ENCODE measurements at places on chromosomes 12 and 14.

DNA sequence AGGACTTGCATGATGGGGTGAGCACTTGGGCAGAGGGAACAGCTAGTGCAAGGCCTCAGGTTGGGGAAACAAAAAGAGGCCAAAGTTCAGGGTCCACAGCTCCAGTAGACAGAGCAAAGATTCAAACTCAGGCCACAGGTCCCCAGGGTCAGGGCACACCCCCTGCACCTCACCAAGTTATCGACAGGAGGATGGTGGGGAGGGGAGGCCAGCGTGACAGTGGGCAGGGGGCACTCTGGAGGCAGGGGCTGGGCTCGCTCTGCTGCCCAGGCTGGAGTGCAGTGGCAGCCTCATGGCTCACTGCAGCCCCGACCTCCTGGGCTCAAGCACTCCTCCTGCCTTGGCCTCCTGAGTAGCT, 32.4 kb upstream of the ULK1 start:
- no peak for DNase-seq

DNA sequence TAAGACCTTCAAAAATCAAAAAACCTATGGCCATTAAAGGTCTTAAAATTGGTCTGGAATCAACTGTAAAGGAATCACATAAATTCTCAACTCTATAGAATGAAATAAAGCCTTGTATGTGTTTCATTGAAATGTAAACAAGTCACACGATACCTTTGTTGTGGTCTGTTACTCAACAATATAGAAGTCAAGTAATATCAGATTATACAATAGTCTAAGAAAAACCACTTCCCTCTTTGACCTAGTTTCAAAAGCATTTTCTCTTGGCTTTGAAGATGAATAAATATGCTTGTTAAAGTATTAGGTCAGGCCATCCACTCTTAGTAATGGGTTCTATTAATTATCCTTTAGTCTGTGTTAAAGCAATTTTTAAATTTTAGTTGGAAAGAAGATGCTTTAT, 79.8 kb upstream of the DIO2 start:
- no peak for DNase-seq

DNA sequence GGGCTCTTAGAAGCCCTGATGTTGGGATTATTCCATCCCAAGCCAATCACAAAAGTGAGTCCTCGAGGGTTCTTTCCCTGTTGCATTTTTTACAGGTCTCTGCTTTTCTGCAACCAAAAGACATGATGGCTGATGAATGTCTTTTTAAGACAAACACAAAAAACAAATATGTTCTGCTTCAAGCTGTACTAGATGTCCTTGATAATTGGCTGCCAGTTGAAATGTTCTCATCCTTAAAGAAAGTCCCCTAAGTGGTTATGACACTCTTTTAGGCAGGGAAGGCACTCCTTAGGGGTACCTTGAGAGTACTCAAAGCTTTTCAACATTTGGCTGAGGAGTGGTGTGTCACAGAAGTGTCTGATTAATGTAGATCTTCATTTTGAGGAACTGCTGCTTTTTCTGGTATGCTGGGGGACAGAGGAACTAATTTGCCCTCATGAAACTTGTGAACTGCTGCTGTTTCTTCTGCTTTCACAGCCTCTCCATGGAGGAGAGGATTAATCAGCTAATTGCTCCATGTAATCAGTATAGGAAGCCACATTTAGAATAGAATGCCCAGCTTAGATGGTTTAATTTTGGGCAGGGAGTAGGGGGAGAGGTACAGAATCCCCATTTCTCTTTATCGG, 22.8 kb upstream of the IGF1 start:
- peak; percentile 8 for DNase-seq

DNA sequence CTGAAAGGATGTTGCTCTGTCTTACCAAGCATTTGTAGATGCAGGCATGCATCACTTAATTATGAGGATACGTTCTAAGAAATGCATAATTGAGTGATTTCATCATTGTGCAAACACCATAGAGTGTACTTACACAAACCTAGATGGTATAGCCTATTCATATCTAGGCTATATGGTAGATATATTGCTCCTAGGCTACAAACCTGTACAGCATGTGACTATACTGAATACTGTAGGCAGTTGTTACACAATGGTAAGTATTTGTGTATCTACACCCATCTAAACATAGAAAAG, 75.9 kb downstream of the IFT81 start:
- no peak for DNase-seq

- no peak for DNase-seq
Measured at GRCh38 chr14:101315802-101316296, 245.4 kb upstream of the DIO3 start.

GRCh38 chr12:29700761-29701481, 82.8 kb downstream of the TMTC1 start:
- DNase-seq: no peak

DNA sequence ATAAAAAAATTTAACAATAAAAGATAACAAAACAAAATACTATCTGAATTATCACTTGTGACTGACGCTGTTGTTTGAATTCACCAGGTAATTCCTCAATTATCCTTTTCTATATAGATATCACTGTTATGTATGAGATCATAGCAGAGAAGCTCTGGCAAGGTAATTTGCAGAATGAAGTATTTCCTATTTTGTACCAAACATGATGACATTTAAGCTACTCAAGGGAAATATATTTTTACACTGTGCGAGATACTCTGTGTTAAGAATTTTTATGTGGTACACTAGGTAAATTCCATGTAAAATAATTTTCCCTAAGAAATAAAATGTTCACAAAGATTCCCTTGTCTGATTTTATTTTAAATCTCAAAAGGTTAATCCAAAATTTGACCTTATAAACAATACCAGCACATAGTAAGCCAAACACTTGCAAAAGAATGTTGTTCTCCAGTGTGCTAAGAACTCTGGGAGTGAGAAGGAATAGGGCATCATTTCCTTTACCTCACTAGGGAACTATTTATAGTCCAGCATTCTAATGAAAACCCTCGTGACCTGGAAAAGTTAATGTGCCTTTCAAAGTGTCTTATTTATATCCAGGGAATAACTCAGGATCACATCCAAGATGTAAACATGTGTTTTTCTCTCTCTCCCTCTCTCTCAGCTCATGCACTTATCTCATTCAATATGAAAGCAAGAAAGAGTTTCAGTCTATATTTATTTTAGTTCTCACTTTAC, 115.2 kb upstream of the RAP1B start:
- DNase-seq: no peak

GRCh38 chr12:25839470-25839869, 119.0 kb upstream of the RASSF8 start:
- no peak for DNase-seq

DNA sequence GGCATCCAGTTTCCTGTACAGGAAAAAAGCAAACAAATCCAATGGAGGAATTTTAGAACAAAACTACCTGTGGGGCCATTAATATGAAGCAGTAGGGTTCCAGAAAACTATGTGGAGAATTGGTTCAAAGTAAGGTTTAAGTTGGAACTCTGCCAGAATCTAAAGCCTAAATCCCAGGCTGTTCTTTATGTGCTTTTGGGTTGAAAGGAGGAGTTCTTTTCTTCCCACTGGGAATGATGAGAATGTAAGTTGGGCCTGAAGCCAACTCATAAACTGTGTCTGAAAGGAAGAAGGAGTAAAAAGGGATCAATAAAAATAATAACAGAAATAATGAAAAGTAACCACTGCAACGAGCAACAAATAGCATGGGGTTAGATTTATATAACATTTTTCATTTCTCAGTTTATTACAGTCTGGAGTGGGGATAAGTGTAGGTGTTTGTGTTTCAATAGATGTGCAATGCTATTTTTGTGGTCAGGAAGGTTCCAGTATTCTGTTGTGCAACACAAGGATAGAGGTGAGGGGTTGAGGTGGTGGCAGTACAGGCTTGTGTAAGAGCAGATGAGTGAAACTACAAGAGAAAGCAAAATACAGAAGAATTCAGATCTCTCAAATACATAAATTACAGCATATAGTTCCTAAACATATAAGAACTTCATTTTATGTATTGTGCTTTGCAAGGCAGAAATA, 373.6 kb downstream of the EMP1 start:
- no peak for DNase-seq

DNA sequence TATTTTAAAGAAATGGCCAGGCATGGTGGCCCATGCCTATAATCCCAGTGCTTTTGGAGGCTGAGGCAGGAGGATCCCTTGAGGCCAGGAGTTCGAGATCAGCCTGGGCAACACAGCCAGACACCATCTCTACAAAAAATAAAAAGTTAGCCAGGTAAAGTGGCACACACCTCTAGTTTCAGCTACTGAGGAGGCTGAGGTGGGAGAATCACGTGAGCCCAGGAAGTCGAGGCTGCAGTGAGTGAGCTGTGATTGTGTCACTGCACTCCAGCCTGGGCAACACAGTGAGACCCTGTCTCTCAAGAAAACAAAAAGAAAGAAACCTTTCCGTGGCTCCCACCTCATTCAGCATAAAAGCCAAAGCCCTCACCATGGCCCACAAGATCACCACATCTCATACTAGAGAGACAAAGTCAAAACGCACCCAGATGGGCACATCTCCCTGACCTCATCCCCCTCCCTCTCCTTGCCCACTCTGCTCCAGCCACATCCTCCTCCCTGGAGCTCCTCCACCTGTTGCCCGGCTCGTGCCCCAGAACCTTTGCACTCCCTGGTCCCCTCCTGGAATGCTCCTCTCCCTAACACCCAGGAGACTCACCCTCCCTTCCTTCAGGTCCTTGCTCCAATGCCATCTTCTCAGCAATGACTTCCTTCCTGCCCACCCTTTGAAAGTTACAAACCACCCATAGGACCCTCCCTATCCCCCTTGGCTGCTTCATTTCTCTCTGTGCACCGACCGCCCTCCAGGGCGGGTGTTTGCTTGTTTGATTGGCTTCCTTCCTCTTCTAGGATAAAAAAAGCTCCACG, 4.8 kb upstream of the SCARB1 start:
- DNase-seq: no peak

DNA sequence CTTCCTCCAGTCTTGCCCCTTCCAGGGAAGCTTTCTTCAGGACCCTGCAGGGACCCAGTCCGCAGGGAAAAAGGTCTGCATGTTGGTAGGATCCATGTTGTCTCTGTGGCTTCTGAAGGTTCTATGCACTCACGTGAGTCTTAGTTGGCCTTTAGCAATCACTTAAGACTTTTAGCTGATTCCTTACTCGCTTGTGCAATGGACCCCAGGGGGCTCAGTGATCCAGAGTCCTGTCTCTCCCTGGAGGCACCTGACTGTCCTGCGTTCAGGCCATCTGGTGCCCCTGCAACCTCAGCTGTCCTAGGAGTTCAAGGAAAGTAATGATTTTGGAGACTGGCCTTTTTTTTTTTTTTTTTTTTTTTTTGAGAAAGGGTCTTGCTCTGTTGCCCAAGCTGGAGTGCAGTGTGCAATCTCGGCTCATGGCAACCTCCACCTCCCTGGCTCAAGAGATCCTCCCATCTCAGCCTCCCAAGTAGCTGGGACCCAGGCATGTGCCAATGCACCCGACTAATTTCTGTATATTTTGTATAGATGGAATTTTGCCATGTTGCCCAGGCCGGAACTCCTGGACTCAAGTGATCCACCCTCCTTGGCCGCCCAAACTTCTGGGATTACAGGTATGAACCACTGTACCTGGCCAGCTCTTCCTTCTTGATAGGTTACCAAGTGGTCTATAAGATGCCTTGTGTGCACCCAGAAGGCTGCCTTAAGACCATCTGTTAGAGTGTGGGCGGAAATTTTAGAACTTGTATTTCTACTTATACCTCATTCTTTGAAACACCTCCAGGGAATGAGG, 4.6 kb downstream of the IFI27L2 start:
- DNase-seq: no peak

DNA sequence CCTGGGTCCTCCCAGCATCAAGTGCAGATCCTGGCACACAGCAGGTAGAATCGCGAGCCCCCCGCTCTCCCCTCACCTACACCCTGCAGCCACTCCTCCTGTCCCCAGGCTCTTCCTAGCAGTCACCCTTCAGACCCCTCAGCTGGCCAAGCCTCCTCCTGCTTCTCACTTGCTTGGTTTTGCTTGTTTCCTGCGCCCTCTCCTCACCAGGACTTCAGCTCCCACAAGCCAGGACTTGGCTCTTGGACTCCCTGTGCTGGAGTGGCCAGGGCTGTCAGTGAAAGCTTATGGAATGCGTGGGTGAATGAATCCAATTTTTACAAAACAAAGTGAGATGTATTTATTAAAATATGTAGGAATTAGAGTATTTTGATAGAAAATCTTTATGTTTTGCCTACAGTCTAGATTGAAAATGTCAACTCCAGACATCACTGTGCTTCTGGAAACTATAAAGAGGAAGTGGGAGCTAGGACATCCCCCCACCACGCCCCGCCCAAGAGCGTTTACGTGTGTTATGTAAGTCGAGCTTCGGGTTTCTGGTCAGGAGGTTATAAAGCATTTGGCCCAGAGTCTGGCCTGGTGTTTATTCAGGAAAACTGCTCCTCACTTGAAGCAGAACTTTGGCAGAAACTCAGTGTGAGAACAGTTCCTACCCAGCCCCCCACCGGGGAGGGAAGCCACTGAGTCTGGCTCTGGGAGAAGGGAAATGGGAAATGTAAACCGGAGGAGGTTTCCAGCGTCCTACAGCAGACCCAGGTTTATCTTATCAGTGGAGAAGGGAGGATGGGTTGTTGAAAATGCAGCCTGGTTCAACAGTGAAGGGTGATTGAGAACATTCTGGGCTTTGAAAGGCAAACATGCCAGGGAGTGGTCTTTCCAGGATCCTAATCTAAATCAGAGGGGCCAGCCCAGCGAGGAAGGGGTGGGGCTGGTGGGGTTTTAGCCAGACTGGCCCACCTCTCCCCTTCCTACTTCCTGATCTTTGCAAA, 8.8 kb downstream of the ALDH2 start:
- DNase-seq: peak; percentile 23

GRCh38 chr14:50333014-50333509, 20.9 kb downstream of the DMAC2L start:
- no peak for DNase-seq

DNA sequence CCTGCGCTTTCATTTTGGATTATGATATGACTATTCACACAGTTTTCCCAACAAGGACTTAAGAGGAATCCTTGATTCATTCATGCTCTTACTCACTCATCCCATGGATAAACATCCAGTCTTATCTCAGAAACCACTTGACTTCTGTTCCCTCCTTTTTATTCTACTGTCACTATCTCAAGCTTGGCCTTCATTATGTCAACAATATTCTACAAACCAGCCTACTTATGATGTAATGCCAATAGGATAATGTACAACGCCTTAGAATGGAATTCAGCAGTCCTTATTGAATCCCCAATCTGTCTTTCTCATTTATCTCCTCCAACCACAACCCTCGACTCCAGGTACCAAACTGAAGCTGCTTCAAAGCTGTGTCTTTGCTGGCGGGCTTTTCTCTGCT, 448.5 kb downstream of the PDZRN4 start:
- no peak for DNase-seq

- DNase-seq: no peak
Measured at GRCh38 chr14:81172353-81172752, 48.4 kb downstream of the GTF2A1 start.

DNA sequence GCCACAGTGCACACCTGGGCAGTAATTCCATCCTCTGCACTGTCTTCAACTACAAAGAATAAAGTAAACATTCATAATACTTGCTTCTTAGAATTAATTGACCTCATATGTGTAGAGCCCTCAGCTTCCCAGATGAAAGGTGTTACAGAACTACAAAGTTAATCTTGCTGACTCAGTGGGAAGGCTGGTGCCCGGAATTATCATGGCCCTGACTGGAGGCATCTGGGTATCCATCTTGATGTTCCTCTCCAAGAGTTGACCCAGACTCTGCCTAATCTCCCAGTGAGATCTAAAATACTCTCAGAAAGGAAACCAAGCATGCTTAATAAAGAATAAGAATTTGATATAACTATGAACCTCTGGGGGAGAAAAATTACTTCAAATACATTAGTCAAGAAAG, 147.0 kb upstream of the ARID2 start:
- DNase-seq: no peak
